Progenitor cell of endocrine pancreas (in vitro differentiated cells): ENCODE measurements at places on chromosomes 4 and X. TPM values are rescaled to one million over a fixed set of nuclear protein-coding genes. Genes with fewer than 3 reads are reported as not detected.

Gene GPRIN3
- total RNA-seq, result 14.8 and 16.0 TPM in 2 replicates

Gene SSX1
- not detected in 2 replicates for total RNA-seq

Gene HSD17B13
- 0.16 and 0.31 TPM in 2 replicates for total RNA-seq

Gene SPATA4
- total RNA-seq, result 0.33 and 0.93 TPM in 2 replicates

Gene C4orf51
- total RNA-seq, result not detected in 2 replicates

Gene FAM53A
- 2.4 and 3.0 TPM in 2 replicates for total RNA-seq

DNA sequence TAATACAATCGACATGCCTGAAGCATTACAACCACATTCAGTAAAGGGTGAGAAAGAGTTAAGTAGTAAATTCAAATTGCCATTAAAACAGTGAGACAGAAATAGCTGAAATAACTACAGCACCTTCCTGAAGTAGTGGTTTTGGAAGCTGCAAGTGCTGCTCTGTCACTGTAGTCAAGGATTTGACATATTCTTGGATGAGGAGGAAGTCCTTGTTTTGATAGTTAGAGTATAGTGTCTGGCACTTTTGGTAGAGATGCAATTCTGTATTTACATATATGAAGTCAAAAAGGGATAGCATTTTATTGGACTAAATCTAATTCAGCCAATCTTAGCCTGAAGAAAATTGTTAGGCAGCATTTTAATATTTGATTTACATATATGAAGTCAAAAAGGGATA, 1559.6 kb downstream of the TECRL start:
- no peak for DNase-seq

- no peak for DNase-seq
Observed at GRCh38 chr4:119647558-119647957, 19.0 kb upstream of the PDE5A start.

DNA sequence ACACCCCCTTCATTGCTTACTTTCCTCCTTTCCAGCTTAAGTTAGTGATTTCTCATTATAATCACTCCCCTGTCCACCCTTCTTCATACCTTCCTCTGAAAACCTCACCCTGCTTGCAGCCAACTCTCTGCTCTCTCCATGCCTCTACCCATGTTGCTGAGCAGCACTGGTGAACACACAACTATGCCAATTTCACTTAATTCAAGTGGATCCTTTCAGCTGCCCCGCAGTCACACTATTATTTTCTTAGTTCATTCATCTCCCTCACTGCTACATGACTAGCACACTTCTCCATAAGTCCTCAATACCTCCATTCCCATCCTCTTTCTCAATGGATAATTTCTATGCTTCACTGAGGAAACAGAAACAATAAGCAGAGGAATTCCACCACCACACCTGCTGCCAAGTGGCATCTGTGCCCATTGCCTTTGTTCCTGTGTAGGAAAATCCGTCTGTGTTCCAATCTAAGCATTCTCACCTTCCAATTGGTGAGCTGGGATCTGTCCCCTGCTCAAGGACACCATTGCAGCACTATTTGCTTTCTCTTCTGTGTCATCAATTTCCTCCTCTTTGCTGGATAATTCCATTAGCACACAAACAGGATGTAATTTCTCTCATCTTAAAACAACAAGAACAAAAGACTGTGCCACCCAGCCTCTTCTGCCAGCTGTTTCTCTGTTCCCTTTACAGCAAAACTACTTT, 25.2 kb upstream of the PRSS48 start:
- no peak for DNase-seq

DNA sequence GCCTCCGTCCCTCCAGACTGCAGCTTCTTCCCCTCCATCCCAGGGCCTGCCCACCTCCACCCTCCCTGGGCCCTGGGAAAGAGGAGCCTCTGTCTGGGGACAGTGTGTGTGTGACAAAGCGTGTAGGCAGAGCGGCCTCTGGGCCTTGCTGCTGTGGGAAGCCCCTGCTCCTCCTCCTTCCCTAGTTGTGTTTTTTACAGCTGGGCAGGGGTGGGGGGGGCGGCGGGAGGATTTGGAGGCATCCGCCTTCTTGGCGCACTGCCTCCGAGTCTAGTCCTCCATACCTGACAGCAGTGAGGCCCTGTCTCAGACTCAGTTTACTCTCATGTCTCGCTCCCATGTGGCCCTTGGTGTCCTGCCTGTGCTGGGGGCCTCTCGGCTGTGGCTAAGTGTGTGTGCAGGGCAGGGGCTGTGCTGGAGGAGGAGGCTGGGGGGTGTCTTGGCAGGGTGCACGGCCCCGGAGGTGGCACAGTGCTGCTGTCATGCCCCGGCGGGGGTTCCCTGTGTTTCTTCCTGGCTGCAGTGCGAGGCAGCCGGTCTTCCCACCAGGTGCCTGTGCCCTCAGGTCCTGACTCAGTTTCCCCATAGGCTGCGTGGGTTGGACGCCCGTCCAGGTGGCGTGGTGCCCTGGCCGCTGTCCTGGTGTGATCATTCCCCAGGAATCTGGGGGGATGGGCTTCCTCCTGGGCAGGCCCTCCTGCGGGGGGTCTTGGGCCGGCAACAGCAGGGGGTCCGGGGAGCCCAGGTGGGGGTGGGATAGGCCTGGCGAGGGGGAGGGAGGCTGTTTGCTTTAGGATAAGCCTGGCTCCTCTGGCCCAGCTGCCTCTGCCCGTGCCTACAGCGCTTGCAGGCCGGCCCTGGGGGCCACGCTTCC, 7.0 kb downstream of the FGFRL1 start:
- DNase-seq, result no peak

GRCh38 chrX:69503228-69503781, 821 bp upstream of the NALF2 start:
- DNase-seq, result no peak

DNA sequence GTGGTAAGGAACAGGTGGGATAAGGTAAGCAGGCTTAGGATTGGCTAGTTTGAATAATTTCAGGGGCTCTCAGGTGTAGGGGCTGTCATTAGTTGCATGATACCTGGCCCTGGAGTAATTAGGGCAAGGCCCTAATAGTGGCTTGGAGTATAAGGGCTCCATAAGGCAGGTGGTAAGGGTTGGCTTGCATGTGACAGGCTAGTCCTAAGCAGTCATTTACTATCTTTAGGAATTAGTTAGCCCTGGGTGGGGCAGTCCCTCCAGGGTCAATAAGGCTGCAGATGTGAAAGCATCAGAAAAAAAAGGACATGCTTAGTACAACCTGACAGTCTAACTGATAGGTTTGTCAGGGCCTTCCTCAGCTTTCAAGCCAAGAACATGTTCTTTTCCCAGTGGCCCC, 7.8 kb upstream of the TMPRSS11D start:
- no peak for DNase-seq

GRCh38 chrX:3638280-3638873, 75.1 kb downstream of the PRKX start:
- peak; percentile 53 for DNase-seq

DNA sequence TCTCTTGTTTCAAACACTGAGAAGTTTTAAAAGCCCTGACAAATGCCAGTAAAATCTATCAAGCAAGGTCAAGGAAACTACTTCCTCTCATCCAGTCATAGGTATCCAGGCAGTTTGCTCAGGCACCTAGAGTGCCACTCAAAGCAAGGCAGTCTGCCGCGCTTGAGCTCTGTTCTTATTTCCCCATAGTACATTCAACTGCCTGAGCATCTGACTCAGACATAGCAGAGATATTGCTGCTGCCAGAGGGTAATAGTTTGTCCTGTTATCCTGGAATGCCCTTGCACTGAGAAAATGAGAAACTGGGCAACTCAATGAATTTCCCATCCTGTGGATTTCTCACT, 16.1 kb upstream of the ATP8A1 start:
- no peak for DNase-seq

DNA sequence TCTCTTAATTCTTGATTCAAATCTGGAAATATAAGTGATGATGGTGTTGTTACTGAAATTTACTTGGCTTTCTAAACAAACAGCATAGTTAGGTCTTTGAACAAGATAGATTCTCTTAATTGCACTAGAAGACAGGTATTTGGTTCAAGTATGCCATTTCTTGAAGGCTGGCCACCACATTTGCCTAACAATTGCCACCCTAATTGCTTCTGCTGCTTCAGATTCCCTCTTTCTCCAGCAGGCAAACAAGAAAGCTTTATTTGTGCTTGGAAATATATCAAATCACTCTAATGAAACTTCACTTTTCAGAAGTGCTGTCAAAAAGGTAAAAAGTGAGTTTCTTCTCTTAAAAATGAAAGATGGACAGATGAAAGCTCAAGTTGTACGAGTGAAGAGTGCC, 418.6 kb downstream of the INPP4B start:
- no peak for DNase-seq

DNA sequence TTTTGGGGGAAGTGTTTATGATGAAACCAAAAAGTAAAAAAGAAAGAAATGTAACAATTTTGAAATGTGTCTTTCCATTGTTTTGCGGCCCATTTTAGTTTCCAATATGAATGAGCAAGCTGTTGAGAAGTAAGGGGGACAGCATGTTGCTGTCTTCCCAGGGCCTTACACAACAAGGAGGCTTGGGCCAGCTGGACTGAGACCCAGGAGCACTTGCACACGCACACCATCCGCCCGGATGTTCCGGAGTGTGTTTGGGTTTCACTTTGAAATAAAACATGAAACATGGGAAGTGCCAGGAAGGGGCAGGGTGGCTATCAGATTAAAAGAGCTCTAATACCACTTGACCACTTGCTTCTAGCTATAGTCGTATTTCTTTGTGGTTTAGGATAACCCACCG, 144.4 kb downstream of the NHS start:
- no peak for DNase-seq

DNA sequence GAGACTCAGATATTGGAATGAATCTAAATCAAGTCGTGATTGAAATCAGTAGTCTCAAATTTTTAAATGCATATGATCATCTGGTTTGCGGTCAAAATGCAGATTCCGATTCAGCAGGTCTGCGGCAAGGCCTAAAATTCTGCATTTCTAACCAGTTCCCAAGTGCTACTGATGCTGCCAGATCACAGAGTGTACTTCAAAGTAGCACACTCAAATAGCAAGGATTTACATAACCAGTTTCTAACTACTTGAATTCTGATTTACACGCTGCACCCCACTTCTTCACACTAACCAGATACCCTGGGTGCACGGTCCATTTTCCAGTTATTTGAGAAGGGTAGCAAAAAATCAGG, 752 bp downstream of the MBTPS2 start:
- no peak for DNase-seq

- no peak for DNase-seq
Observed at GRCh38 chrX:17481086-17481485, 106.1 kb downstream of the NHS start.
